Stimulated activated CD4-positive, alpha-beta T cell treated with anti-CD3 and anti-CD28 coated beads, Interleukin-2, amount 100 ng/mL, for 24 hours (primary cell): ENCODE measurements at places on chromosomes 1 and 21.

DNA sequence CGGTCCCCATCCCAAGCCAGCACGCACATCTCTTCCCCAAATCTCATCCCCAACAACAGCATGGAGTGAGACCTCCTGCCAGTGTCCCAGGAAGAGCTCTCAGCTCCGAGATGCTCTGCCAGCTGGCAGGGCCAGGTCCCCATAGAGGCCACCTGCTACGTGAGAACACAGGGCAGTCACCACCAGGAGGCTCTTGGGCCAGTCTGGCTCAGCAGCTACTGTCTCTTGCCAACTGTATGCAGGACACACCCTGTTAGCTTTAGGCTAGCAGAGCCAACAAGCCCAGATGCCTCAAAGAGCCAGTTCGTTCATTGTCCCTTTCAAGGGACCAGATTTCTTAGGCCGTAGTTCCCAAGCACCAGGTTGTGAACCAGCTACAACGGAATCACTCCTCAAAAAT, 36.9 kb downstream of the FBXO2 start:
- no peak for DNase-seq

DNA sequence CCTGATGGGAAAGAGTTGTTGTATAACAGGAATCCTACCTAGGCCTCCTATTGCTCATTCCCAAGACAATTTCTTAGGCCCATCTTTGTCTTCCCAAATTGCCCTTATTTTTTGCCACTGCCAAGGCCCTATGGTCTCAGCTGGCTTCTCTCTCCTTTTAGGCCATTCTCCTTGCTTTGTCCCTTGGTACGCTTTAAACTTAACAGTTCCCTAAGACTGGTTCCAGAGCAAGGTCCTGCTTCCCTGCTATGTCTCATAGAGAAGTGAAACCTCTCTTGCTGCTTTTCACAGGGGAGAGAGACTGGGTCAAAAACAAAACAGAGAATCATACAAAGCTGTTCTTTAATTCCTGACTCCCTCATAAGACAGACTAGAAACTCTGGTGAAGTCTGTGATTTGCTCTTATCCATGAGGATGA, 77.1 kb downstream of the XCL2 start:
- DNase-seq = no peak

DNA sequence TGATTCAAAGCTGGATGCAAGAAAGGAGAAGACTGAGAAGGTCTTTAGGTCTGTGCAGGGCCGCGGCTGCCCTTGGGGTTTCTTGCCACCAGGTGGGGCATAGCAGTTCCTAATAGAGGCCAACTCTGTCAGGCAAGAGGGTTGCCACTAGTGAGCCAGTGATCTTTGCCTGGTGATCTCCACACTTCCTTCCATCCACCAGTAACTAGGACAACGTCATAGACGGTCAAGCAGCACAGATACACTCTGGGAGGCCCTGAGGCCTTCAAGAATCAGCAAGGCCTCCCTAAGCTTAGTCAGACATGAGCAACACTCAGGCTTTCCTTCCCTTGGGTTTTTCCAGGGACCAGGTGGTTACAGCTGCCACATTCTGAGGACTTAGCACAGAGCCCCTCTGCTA, 32.9 kb upstream of the ATP2B4 start:
- DNase-seq = peak; percentile 54

GRCh38 chr1:239269706-239270105, 116.7 kb upstream of the CHRM3 start:
- no peak for DNase-seq

DNA sequence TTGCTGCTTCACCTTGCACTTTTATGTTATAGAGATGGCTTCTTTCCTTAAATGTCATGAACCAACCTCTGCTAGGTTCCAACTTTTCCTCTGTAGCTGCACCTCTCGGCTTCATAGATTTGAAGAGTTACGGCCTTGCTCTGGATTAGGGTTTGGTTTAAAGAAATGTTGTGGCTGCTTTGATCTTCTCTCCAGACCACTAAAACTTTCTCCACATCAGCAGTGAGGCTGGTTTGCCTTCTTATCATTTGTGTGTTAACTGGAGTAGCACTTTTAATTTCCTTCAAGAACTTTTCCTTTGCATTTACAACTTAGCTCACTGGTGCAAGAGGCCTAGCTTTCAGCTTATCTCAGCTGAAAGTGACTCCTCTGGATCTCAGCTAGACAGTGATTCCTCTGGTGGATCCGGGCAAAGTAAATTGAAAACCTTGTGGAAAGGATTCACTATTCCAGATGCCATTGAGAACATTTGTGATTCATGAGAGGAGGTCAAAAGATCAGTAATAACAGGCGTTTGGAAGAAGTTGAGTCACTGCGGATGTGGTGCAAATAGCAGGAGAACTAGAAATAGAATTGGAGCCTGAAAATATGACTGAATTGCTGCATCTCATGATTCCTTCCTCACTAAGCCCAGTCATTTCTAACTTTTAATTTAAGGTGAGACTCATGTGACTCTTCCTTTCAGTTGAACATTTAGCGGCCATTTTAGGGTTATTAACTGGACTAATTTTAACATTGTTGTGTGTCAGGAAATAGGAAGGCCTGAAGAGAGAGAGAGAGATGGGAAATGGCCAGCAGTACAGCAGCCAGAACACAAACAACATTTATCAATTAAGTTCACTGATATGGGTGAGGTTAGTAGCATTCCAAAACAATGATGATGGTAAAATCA, 16.2 kb upstream of the RGS1 start:
- no peak for DNase-seq

DNA sequence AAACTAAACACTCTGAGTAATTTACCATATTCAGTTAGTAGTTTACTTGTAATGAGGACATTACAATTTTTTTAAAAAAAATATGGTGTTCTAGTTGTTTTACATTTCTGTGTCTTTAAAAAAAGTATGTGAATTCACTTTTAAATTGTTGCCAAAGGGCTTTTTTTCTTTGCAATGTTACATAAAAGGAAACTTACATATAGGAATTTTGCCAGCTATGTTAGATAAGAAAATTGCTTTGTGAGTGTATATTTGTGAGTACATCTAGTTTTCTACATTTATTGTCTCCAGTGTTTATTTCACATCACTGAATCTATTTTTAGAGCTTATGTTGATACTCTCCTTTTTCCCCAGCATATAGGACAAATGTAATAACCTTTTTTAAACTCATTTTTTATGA, 206.8 kb downstream of the GPR52 start:
- DNase-seq = no peak

GRCh38 chr1:3879099-3879498, 21.0 kb downstream of the C1orf174 start:
- DNase-seq = no peak
